T-helper 17 cell (primary cell): ENCODE measurements at places on chromosomes 11 and 22.
A peak's percentile ranks its signal among the peaks of the same experiment; 100 is the strongest.

DNA sequence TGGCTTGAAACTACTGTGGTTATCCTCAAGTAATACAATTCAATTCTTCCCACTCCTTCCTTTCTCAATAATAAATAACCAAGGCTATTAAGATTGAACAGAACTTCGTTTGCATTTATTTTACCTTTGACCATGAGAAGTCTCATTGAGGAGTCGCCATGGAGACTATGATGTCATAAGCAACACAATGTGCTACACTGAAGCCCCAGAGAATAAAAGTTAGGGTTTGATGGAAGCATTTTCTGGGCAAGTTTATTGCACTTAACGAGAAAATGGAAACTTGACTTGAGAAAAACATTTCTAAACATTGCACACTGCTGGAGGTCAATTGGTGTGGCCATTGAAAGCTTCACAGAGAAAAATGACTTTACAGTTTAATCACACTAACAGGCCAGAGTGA, 121.5 kb downstream of the FAM76B start:
- DNase-seq = no peak

DNA sequence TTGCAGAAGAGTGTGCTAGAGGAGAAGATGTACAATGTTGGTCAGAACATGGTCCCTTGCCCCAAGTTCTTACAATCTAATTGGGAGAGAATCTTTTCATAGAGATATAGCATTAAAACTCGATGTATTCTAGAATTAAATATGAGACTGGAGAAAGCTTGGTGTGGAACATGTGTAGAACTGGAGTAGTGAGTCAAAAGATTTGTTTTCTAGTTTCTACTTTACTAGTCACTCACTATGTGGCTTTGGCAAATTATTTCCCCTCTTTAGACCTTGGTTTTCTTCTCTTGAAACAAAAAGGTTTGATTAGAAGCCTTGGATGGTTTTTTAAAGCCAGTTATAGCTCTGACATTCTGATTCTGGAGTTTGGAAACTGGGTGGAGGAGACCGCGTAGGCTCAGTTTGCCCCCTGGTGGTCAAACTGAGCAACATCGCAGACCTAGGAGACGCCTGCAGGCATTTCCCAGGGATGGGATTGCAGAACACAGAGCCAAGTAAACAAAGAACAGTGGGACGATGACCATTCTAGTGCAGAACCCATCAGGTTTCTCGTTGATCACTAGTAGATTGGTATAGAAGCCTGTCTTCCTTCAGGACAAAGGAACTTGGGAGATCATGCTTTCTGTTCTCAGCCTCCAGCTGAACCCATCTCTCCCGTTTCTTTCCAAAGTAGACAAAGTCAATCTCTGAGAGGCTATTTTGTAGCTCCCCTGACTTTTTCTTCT, 8.5 kb upstream of the CHRDL2 start:
- DNase-seq = peak; percentile 31

GRCh38 chr11:112518371-112518770, 257.7 kb upstream of the PLET1 start:
- DNase-seq = no peak

- no peak for DNase-seq
Measured at GRCh38 chr22:48580481-48580970, 1247.1 kb downstream of the BRD1 start.

- no peak for DNase-seq
Measured at GRCh38 chr11:68412593-68413475, 47.7 kb upstream of the PPP6R3 start.

DNA sequence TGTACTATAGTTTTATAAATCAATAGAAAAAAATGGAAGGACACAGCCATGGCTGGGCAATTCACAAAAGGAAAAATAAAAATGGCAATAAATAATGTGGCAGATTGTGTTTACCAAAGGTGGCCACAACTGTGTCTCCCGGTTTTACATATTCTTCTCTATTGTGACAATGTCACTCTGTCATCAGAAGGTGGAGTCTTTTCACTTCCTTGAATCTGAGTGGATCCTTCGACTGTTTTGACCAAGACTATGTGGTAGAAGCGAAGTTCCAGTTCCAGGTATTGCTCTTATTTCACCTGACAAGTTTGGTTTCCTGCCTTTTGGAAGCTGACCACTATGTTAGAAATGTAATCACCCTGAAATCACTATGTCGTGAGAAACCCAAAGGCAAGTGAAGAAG, 31.0 kb upstream of the HSD17B12 start:
- no peak for DNase-seq

DNA sequence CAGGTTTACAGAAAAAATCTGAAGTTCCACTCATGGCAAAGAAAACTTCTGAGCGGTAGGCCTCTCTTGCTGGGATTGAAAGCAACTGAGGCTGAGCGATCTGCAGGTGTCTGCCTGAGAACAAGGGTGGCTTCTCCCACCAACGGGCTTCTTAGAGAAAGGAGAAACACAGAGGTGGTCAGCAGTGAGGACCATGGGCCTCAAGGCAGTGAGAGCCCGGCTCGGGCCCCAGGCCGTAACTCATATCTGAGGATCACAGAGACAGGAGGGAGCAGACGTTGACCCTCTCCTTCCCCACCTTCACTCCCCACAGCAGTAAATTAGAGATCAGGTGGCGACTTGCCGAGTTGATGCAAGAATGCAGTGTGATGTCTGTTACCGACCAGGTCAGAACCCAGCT, 50.9 kb upstream of the RTL6 start:
- DNase-seq = no peak

DNA sequence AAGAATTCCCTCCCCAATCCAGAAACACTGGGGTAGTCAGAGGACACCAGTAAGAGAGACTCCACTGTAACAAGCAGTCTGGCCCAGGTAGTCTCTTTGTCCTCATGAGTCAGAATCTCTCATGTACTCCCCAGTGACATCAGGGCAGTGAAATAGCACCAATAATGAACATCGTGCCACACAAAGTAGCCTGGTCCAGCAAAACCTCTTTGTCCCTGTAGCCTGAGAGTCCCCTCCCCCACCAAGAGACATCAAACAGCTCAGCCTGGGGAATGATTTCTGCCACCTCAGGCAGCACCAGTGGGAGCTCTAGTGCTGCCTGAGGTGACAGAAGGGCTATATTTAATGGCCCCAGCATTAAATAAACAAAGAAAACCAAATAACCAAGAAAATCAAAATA, 88.1 kb downstream of the SBF2 start:
- no peak for DNase-seq

- DNase-seq = no peak
Measured at GRCh38 chr11:61065955-61066638, 36.2 kb upstream of the CD5 start.

DNA sequence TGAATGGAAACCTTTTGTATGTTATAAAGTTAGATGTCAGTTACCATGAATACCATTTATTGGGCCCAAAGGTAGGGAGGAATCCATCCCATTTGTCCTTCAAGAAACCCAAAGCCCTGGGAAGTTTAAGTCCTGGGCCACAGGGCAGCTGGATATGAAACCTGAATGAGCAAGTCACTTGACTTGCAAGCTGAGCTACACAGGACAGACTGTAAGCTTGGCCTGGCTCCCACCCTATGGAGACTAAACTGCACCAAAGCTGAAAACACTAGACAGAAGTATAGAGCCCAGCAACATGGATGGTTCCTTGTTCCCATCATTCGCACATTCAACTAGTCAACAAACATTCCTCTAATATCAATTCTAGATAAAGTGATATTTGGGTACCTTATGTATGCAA, 71.3 kb downstream of the KCNC1 start:
- no peak for DNase-seq

DNA sequence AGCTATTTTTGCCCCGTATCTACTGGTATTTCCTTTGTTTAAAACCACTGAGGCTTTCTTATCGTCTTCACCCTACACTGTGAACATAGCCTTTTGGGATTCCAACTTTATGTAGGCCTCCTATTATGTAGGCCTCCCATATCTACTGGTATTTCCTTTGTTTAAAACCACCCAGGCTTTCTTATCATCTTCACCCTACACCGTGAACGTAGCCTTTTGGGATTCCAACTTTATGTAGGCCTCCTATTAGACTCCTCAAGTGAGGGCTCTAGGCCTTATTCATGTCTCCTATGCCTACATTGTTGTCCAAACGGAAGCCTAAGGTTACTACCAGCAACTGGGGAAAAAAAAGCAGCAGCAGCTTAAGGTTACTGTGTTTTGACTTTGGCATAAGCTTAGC, 23.7 kb downstream of the CEP295 start:
- DNase-seq = no peak

GRCh38 chr11:18536209-18536608, 9.5 kb upstream of the TSG101 start:
- DNase-seq = no peak

GRCh38 chr11:97574976-97575665, 1185.3 kb downstream of the JRKL start:
- DNase-seq = no peak

DNA sequence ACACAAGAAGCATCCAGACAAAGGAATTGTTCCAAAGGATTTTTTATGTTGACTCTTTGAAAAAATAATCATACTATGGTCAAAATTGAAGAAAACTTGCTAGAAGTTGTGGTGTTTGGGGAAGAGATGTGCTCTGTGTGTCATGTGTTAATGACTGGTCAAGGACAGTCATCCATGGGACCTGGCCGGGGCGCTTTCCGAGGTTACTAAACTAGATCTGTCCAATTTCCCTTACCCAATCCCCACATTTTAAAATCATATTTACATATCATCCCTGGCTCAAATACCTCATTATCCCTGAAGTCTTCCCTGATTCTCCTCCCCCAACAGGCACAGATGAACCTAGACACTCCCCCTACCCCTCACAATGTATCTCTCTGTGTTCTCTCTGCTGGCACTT, 289.4 kb downstream of the TENM4 start:
- no peak for DNase-seq

DNA sequence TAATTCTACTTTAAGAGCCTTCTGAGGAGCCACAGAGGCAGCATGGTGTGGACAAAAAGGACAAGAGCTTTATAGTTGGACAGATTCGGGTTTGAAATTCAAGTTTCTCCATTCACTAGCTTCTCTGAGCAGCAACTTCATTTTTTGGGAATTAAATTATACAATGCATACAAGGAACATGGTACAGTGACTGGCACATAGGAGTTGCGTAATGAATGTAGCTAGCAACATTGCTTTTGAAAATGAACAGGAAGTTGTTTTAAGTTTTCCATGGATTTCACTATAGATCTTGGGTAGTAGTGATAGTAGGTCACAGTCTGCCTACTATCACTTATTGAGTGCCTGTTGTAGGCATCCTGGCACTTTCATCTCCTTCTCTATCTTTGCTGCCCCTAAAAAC, 41.0 kb upstream of the BMAL1 start:
- no peak for DNase-seq

GRCh38 chr11:3219281-3219892, 774 bp upstream of the MRGPRG start:
- DNase-seq = no peak

GRCh38 chr11:26507229-26507628, 64.8 kb downstream of the MUC15 start:
- no peak for DNase-seq

DNA sequence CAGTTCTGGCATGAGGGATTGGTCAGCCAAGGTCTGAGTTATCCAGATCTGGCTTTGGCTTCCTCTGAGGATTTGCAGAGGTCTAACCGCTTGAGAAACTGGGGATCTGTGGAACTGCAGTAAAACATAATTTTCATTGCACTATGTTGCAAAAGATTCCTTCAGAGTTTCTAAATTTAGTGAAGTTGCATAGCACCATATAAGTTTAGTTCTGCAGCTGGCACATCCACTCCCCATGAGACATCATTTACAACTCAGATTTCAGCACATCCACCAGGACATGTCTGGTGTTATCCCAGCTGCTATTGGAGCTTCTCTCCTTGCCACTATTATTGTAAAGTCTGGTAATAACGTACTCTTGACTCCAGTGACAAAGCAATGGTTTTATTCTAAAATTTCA, 181.5 kb downstream of the CWF19L2 start:
- no peak for DNase-seq

- no peak for DNase-seq
Measured at GRCh38 chr22:23369054-23369685, 188.9 kb downstream of the BCR start.

GRCh38 chr22:22507743-22508273, 734 bp downstream of the ZNF280B start:
- DNase-seq = no peak

GRCh38 chr11:11036848-11037732, 179.2 kb upstream of the ZBED5 start:
- no peak for DNase-seq

DNA sequence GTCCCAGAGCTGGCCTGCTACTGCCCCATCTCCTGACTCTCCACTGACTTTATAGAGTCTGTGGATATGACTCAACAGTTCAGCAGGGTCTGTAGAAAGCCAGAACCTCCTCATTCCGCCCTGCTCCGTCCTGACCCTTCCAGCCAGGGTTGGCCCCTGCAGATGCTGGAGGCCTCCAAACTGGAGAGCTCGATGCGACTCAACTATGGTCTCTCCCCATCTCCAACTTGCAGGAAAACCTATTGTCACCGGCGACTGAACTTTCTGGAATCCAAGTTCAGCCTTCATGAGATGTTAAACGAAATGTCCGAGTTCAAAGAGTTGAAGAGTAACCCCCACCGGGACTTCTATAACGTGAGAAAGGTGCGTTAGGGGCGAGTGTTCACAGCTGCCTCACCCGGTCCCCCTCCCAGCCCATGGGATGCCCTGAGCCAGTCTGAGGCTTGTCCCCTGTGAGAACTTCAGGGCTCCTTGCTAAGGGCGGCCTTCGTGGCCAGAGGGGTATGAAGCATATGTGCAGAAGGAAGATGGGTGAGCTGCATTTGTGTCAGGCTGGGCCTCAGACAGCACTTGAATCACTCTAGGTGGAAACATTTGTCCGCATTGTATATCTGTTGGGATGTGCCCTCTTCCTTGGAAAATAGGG, 32.1 kb downstream of the AMPD3 start:
- DNase-seq = no peak

- no peak for DNase-seq
Measured at GRCh38 chr11:2702771-2703362, 3.1 kb upstream of the KCNQ1OT1 start.

DNA sequence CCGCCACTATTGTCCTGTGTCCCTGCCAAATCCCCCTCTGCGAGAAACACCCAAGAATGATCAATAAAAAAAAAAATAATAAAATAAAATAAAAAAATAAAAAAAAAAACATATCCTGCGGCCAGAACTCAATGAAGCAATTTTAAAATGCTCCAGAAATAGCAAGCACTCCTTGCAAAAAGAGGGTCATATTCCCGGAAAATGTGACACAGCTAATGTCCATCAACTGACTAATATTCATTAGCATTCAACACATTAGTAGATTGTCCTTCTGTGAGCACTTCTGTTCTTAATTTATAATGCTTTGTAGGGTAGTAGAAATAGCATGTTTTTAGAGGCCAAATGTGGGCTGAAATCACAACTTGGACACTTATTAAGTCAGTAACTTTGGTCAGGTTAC, 252.3 kb upstream of the SESN3 start:
- DNase-seq = no peak
